Thoracic aorta (tissue), 2 donors: ENCODE measurements at places on chromosomes 7 and 10. TPM values are rescaled to one million over a fixed set of nuclear protein-coding genes. Genes with fewer than 3 reads are reported as not detected.

Gene PLOD3
- 31.5 TPM for total RNA-seq

Gene ACTL6B
- not detected for total RNA-seq

Gene CALHM1
- total RNA-seq: not detected

Gene ZNF365
- 6.4 TPM for total RNA-seq

Gene TUBB8
- total RNA-seq: not detected

Gene RBM20
- total RNA-seq: 13.9 TPM

Gene IKZF1
- 24.4 TPM for total RNA-seq

Gene PAPOLB
- 0.68 TPM for total RNA-seq

Gene CCDC3
- total RNA-seq: 137 TPM

Gene SRGN
- total RNA-seq: 227 TPM

Gene CHN2
- total RNA-seq: 44.7 TPM

Gene GPR146
- 20.3 TPM for total RNA-seq

Gene MYH16
- not detected for total RNA-seq

Gene SLC18A3
- total RNA-seq: not detected

Gene DRGX
- total RNA-seq: not detected

Gene TRIL
- total RNA-seq: 2.6 TPM

Gene PTTG1IP2
- not detected for total RNA-seq

Gene RARRES2
- 76.4 TPM for total RNA-seq

Gene PRSS37
- total RNA-seq: not detected

DNA sequence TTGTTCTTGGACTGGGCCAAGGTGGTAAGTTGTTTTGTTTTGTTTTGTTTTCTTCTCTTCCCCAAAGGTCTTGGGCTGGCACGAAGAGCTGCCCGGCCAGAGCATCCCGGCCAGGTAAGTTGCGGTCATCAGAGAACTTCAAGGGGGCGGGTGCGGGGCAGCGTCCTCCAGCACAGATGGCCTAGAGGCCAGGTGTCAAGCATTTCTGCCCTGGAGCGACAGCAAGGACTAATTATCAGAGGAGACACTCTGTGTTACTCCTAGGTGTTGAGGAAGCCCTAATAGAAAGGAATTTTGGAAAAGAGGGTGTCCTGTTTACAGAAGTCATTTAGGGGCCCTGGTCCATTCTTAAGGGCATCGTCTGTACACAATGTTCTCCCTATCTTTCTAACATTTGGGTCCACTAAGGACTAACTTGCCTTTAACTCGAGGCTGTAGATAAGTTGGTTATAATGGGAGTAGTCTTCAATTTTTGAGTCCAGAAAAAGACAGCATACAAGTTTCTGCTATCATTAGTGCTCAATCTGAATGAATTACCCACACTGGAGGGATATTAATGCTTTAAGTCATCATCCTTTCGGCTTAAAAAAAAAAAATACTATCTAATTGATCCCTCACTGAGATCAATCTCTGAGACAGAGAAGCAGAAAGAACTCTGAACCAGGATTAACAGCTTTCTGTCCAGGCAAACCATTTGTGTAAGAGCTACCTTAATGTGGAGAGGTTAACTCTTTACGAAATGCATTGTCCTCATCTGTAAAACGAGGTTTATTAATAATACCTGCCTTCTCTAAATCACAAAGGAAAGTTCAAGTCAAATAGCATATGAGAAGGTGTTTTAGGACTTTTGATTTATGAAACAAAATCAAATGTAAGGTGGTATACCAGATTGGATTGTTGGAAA lies 1.5 kb downstream of the ITGB8 start:
- DNase-seq: no peak

GRCh38 chr7:112853422-112853821 lies 63.2 kb upstream of the TMEM168 start:
- DNase-seq: no peak

GRCh38 chr7:155163696-155164095 lies 93.6 kb downstream of the HTR5A start:
- DNase-seq: no peak

- DNase-seq: no peak
Measured at GRCh38 chr7:103524042-103524907, 78.3 kb upstream of the SLC26A5 start.

GRCh38 chr7:46900312-46901263 lies 681.3 kb downstream of the TNS3 start:
- no peak for DNase-seq

DNA sequence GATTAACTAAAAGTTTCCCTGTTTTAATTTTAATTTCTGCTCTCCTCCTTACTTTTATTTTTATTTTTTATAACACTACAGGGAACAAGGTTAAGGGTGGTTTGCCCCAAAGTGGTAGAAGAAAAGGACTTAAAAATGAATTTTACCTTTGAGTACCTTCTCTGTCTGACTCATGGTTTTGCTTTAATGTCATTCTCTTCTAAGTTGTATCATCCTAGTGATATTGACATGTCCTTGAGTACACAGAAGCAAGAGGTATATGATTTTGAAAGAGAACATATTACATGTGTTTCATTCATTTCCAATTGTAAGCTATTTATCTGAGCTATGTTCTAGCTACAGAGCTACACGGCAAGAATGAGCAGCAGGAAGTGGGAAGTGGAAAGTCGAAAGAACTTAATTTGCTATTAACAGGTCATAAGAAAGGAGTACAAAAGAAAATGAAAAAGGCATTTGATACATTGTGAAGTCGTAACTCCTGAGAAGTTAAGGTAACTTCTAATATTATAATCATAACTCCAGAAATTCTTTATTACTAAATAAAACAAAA lies 112.5 kb downstream of the SEMA3A start:
- DNase-seq: no peak

GRCh38 chr10:102122450-102122849 lies 2.3 kb upstream of the LDB1 start:
- no peak for DNase-seq

GRCh38 chr7:67723591-67723990 lies 727.0 kb downstream of the TYW1 start:
- DNase-seq: no peak

DNA sequence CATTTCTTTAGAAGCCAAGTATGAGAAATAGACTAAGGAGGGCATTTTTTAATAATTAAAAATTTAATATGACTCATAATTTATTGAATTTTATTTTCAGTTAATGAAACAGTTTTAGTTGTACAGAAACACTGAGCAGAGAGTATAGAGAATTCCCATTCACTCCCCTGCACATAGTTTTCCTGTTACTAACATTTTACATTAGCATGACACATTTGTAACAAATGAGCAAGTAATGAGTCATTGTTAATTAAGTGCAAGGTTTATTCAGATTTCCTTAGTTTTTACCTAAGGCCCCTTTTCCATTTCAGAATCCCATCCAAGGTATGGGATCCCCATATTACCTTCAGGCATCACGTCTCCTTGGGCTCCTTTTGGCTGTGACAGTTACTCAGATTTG lies 271.5 kb upstream of the FZD8 start:
- DNase-seq: no peak

GRCh38 chr7:22812353-22812752 lies 10.3 kb downstream of the TOMM7 start:
- no peak for DNase-seq

DNA sequence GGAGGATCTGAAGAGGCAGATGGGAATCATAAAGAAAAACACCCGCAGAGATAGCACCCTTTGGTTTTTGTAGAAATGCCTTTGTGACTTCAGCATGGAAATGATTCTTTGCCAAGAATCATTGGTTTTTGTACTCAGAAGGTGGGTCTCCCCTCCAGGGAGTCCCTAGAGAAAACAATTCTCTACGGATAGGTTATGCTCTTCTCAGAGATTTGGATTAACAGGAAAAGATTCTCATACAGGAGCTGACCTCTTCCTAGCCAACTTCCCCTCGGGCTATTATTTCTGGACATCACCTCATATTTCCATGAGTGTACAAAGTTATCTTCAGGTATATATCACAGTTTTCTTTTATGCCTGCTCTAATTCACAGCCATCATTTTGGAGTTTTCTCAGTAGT lies 274.2 kb upstream of the HABP2 start:
- no peak for DNase-seq

DNA sequence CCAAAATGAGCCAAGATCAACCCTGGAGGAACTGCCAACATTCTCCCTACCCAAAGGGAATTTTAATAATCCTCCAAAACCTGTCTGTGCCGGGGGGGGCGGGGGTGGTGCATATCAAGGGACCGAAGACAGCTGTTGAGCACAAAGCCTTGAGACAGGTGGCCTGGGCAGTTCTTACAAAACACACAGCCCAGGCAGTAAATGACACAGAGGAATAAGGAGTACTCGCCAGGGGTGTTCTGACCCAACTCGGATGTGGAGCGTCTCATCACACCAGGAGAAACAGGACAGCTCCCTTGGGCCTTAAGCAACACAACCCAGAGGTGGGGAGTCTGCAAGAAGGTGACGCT lies 35.6 kb downstream of the PLAC9 start:
- no peak for DNase-seq

DNA sequence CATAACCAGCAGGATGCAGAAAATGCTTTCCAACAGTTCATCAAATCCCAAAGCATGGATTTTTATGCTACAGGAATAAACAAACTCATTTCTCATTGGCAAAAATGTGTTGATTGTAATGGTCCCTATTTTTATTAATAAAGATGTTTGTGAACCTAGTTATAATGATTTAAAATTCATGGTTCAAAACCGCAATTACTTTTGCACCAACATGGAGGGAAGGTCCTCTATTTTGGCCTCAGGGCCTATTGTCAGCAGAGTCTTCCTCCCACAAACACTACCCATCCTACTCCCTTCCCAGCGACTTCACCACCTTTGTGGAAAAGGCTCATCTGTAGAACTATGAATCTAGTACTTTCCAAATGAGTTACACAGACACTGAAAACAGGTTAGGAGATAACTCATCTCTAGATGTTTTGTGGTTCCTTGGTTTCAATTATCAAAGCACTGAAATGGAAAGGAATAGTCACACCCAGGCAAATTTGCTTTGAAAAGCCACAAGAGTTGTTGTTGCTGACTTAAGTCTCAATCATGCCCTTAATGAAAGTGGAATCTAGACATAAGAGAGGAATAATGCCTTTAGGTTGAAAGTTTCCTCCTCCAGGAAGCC lies 59.4 kb upstream of the FRMD4A start:
- DNase-seq: no peak

DNA sequence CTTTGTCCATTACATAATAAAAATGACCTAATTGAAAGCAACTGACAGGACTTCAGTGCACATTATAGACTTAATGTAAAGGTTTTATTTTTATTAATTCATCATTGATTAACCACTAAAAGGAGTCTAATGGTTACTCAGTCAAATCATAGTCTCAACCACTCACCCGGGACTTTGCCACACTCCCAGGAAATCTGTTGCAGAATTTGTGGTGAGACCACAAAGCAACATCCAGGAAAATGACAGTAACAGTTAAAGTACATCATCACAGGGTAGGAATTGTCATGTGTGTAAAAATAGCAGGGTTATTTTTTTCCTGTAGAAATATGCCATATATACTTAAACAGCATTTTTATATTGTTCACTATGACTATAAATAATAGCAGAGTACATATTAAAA lies 6.3 kb upstream of the HGF start:
- DNase-seq: no peak

DNA sequence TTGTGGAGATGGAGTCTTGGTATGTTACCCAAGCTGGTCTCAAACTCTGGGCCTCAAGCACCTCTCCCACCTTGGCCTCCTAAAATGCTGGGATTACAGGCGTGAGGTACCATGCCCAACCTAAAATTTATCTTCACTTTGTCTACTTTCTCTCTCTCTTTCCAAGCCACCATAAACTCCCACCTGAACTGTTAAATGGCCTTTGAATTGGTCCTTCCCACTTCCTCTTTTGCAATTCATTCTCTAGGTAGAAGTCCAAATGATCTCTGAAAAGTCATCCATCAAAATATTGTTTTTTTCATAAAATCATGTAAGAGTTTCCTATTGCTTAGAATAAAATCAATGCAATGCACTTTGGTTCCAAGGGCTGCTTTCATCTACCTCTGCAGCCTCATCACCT lies 90.1 kb upstream of the CELF2 start:
- no peak for DNase-seq

- DNase-seq: no peak
Measured at GRCh38 chr10:125982260-125982948, 86.0 kb downstream of the FANK1 start.

DNA sequence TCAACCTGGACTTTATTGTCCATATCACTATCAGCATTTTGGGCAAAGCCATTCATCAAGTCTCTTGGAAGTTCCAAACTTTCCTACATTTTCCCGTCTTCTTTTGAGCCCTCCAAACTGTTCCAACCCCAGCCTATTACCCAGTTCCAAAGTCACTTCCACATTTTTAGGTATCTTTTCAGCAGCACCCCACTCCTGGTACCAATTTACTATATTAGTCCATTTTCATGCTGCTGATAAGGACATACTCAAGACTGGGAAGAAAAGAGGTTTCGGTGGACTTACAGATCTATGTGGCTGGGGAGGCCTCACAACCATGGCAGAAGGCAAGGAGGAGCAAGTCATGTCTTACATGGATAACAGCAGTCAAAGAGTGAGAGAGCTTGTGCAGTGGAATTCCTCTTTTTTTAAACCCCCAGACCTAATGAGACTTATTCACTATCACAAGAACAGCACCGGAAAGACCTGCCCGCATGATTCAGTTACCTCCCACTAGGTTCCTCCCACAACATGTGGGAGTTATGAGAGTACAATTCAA lies 50.2 kb downstream of the NRF1 start:
- no peak for DNase-seq

GRCh38 chr7:142806022-142806356 lies 35.2 kb downstream of the PRSS2 start:
- DNase-seq: no peak

DNA sequence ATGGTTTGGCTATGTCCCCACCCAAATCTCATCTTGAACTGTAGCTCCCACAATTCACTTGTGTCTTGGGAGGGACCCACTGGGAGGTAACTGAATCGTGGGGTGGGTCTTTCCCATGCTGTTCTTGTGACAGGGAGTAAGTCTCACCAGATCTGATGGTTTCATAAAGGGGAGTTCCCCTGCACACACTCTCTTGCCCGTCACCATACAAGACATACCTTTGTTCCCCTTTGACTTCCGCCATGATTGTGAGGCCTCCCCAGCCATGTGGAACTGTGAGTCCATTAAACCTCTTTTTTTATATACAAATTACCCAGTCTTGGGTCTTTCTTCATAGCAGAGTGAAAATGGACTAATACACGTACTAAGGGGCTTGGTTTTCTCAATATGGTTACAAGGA lies 106.7 kb downstream of the SFMBT2 start:
- no peak for DNase-seq

DNA sequence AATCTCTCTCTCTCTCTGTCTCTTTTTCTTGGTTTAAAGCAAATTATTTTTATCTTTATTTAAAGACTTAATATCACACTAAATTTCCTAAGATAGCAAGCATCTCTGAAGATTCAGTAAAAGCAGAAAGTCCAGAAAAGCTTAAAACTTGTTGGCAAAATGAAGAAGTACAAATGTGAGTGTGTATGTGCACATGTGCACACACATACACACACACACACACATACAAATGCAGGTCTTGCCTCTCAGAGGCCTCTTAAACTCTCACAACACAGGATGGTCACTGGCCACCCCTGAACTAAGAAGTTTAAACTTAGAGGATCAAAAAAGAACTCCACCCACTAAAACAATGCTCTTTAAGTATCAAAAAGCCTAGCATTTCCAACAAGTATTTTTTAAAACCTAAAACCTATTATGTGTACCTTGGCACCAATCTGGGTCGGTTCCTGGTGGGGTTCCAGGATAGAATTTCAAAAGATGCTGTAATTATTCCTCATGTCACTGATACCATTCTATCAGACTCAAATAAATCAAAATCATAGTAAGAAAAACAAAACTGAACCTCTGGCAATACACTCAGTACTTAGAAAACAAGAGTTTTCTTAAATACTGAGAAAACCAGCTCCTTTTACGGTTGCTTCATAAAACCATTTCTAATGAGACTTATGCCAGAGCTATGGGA lies 55.0 kb downstream of the SORBS1 start:
- no peak for DNase-seq
